ENCODE measurements at places on chromosomes 3 and 15.

GRCh38 chr3:73611176-73611575 lies 13.6 kb downstream of the PDZRN3 start:
- no peak for DNase-seq

DNA sequence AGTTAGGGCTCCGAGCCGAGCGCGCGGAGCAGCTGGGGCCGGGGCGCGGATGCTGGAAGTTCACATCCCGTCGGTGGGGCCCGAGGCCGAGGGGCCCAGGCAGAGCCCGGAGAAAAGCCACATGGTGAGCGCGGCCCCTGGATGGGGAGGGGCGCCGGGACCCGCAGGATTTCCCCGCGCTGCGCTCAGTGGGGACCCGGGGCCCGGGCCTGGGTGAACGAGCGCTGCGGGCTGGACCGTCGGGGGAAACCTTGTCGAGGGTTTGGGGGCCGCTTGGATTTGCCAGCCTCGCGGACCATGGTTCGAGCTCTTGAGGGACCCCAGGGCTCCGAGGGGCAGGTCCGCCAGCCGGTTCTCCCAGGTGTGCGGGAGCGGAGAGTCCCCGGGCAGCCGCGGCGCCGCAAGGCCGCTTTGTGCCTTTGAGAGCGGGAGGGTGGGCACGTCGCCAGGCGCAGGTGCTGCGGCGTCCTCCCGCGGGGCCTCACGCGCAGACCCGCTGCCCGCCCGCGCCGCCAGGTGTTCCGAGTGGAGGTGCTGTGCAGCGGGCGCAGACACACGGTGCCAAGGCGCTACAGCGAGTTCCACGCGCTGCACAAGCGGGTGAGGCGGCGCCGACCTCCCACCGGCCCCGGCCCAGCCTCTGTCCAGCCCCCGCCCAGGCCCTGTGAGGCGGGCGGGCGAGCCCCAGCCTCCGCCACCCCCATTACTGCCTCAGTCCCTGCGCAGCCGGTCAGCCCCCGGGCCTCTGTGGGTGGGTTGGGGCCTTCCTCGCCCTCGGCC lies at the start of gene SNX22:
Gene SNX22 (plus strand): TSS at position 5 of the 780 bp plus-strand sequence. CDS start 45 bp downstream, at position 50.
- peak; percentile 23 for DNase-seq

GRCh38 chr3:31878231-31878838 lies 102.7 kb downstream of the OSBPL10 start:
- DNase-seq, result no peak

DNA sequence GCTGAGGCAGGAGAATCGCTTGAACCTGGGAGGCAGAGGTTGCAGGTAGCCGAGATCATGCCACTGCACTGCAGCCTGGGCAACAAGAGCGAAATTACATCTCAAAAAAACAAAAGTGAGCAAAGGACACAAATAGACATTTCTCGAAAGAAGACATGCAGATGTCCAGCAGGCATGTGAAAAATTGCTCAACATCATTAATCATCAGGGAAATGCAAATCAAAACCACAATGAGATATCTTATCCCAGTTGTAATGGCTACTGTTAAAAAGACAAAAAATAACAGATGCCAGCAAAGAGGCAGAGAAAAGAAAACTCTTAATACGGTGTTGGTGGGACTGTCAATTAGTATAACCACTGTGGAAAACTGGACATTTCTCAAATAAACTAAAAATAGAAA lies 20.9 kb downstream of the ASB7 start:
- DNase-seq, result no peak

- peak; percentile 63 for DNase-seq
Measured at GRCh38 chr3:179898024-179898423, 138.7 kb downstream of the PEX5L start.

- no peak for DNase-seq
Measured at GRCh38 chr3:46883830-46884185, 6.3 kb downstream of the PTH1R start.

DNA sequence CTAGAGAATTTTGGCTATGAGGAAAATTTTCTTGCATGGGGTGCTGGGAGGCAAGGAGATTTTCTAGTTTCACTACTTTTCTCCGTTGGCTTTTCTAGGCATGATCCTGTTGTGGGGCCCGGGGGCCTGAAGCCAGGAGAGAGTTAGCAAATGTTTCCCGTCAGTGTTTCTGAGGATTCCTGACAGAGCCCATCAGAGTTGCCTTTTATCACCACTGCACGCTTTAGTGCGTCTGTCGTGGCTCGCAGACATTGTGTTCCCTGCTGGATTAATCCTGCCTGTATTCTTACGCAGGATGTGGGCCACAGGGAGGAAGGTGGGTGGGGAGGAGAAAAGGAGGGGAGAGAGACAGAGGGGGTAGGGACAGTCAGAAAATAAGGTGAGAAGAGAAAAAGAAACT lies 18.1 kb upstream of the BOC start:
- no peak for DNase-seq

DNA sequence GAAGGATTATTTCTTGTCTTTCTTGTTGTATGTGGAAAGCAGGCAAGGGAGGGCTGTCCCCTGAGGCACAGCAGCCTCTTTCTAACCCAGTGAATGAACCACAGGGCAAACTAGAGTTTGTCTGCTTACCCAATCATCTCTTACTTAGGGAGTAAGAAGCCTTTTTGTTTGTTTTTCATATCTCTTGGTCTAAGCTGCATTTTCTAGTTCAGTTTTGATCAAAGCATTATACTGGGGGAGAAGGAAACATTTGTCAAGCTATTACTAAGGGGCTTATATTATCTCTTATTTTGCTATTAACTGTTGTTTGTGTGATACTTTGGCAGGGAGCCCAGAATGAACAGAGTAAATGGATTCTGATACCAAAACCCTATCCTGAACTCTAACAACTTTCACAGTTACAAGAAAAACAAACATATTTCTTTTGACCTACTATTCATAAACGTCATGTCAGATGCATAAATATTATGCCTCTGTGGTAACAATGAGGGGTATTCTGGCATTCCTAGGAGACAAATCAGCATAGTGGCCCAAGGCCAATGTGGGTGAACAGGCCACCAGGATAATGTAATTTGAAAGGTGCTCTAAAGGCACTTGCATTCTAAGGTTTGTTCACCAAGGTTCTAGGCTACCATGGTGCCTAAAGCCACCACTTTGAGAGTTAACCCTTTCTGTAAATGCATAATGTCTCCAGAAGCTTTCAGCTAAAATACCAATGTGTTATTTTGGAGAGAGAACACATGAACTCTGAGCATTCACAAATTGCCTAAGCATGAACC lies 271.6 kb upstream of the ZPLD1 start:
- peak; percentile 52 for DNase-seq

DNA sequence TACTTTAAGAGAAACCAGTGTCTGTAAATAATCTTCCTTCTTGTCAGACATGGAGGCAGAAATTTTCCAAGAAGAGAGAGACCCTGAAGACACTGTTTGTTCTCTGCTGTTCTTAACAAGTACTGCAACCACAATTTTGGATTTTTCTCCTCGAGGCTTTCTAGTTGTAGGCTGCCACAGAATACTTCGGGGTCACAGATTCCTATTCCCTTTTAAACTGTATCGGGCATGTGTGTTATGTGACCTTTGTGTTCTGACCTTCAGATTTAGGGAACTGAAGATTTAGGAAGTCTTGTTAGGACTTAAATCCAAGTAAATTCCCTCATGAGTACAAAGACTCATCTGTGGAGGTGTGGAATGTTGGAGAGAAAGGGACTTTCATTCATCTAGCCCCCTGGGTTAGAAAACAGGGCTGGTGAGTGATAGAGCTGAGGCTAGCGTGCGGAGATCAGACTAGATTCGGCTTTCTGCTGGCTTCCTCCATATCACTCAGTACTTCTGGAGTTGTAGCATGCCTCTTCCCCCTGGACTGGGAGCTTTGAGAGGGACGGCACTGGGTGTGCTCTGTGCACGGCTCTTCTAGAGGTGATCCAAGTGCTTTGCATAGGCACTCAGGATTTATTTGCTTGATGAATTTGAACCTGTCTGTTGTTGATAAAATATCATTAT lies 237.0 kb downstream of the LPP start:
- no peak for DNase-seq

DNA sequence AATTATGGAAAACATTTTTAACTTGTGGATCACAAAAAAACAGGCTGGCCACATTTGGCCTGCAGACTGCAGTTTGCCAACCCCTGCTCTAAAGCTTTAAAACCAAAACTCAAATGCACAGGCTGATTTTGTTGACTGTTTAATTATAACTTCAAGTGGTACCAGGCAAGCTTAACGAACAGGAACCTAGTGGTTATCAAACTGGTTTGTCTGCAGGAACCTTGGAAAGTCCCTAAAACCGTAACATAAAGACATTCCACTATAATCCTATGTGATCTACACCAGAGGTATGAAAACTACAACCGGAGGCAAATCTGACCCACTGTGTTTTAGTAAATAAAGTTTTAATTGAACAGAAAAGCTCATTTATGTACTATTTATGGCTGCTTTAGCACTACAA lies 52.4 kb downstream of the TBL1XR1 start:
- peak; percentile 13 for DNase-seq

DNA sequence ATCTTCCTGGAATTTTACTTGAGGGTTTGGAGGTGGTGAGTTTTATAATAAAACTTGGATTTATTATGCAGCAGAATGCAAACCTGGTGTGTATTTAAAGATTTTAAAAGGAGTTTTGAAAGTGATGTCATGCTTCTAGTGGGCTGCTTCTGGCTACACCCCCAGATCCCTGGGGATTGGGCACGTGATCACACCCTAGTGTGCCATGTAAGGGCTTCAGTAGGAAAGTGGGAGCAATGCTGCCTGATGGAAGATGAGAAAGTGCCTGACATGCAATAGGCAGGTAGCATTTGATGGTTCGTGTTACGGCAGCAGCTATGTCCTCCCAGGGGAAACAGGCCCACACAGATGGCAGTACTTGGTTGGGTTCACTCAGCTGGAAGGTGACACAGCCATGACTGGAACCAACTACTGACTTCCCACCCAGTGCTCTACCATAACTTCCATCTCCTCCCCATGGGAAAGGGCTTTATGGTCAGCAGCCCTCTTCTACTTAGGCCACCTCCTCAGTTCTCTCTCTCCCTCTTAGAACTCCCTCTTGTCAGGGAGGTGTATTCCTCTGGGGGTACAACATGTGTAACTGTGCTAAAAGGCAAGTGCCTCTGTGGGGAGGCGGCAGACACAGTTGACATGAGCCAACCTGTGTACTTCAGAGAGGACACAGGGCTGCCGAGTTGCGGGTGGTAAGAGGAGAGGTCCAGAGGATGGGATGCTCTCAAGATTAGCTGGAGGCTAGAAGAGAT lies 5.6 kb downstream of the ITPKA start:
- DNase-seq, result no peak

DNA sequence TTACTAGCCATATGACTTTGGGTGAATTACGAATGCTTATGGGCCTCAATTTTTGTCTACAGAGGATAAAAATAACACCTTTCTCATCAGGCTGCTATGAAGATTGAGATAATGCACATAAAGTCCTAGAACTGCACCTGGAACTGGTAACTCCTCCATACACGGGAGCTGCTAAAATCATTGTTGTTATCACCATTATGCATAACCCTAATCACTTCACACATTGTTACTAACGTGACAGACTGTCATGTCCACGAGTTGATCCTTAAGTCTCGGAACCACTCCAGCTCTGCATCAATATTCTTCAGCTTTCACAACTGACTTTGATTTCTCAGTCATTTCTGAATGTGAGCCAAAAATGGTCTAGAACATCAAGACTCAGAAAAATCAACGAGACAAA lies 64.1 kb downstream of the RFTN1 start:
- no peak for DNase-seq

GRCh38 chr3:190588570-190588969 lies 74.7 kb downstream of the IL1RAP start:
- DNase-seq, result no peak

- DNase-seq, result no peak
Measured at GRCh38 chr3:170589113-170589512, 3.2 kb upstream of the SLC7A14 start.

GRCh38 chr15:72911626-72912025 lies 128.1 kb upstream of the ADPGK start:
- no peak for DNase-seq

- peak; percentile 43 for DNase-seq
Measured at GRCh38 chr15:97745481-97746071, 214.9 kb upstream of the ARRDC4 start.

DNA sequence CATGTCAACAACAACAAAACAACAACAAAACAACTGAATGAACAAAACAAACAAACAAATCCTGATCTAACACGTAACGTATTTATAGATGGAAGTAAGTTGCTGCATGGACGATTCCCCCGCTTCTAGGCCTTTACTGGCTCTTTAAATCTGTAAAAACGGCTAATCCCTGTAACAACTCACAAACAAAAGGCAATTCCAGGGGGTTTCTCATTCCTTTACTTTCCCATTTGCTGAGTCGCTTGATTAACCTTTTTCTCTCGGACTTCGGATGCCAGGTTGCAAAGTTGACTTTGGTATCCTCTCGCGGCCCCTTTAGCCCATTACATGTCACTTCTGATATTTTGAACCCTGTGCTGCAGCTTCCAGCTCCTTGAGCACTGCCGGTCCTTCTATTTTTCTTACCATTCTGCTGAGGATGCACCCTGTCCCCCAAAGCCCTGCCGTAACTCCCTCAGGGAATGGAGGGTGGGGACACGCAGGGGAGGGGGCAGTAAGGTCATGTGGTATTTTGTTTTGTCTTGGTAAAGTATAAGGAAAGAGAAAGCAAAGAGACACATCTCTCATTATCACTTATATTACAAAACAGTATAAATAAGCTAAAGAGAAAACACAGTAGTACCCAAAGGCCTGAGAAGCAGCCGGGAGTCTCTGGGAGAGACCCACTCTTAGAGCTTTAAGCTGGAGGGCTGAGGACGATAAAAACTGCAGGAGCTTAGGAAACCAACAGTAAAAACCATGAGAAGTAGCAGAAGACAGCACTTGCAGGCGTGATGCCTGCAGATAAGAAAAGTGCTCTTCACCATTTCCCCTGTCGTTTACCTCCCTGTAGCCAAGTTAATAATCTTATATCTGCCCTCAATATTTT lies 457.8 kb upstream of the ZNF717 start:
- DNase-seq, result no peak

DNA sequence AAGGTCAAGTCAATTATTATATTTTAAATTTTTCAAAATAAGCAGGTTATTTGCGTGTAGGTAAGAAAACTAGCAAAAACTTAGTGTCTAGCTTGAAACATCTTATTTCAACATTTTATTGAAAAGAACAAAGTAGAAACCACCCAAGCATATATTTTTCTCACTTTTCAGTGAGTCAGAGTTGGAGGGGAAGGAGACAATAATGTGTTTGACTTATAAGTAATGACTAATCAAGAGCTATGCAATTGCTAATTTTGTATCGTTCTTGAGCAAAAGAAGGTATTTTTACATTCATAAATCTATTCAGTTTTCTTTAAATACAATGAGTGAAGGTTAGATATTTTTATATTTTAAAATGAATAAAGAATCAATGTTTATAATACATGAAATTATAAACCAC lies 54.4 kb upstream of the P2RY1 start:
- DNase-seq, result peak; percentile 6

GRCh38 chr3:41569632-41570305 lies 370.5 kb downstream of the CTNNB1 start:
- DNase-seq, result peak; percentile 14

DNA sequence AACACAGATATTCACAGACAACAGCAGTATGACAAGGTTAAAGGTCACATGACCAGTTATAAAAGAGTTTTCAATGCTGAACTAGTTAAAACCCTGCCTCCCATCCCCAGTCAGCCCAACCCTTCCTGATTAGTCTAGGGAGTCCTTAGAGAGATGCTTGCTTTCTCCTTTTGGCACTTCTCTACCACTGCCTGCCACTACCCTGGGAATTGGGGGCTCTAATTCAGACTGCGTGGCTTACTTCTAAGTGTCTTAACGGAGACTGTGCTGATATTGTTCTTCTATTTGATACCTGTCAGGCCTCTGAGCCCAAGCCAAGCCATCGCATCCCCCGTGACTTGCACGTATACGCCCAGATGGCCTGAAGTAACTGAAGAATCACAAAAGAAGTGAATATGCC lies 11.7 kb upstream of the TRA2B start:
- no peak for DNase-seq
